B cell (primary cell): ENCODE measurements at places on chromosomes 4 and X. TPM values are rescaled to one million over a fixed set of nuclear protein-coding genes. Genes with fewer than 3 reads are reported as not detected.

- no peaks in the 10 kb centered on the region for H3K36me3 ChIP-seq
- peak overlapping the region; percentile 26 for H3K27ac ChIP-seq
- peak overlapping the region; percentile 39 for H3K4me3 ChIP-seq
- peaks cover 74% of the 10 kb centered on the region for H3K4me1 ChIP-seq
Measured at GRCh38 chrX:19874391-19875049, 12.9 kb downstream of the SH3KBP1 start.

DNA sequence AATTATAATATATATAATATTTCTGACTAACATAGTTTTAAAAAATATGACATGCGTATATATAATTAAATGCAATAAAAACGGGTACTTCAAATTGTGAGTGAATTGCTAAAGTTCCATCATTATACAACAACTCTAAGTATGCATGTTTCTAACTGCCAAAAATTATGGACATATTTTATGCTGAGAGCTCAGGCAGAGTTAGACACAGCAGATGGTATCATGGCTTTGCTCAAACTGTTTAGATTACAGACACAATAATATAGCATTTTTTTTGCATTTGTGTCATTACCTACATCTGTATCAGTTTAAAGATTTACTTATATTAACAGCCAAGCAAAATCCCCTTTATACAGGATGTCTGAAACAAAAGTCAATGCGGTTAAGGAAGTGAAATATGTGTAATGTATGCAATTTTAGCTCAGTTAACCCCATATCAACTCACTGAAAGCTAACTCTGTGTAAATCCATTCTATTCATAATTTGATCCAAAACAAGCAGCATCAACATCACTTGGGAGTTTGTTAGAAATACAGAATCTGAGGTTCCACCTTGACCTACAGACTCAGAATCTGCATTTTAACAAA is 119.1 kb upstream of the CNKSR2 start:
- no peaks in the 10 kb centered on the region for H3K36me3 ChIP-seq
- no peak overlapping the region for H3K4me3 ChIP-seq
- H3K27me3 ChIP-seq = no peaks in the 10 kb centered on the region
- DNase-seq = no peak
- H3K4me1 ChIP-seq = no peaks in the 10 kb centered on the region

GRCh38 chr4:7878323-7878722 is 61.3 kb downstream of the AFAP1 start:
- no peaks in the 10 kb centered on the region for H3K36me3 ChIP-seq
- H3K4me1 ChIP-seq = no peaks in the 10 kb centered on the region
- no peak overlapping the region for H3K4me3 ChIP-seq

- DNase-seq = peak; percentile 60
- no peak overlapping the region for H3K4me3 ChIP-seq
- H3K36me3 ChIP-seq = no peaks in the 10 kb centered on the region
Measured at GRCh38 chrX:71103110-71103983, 3.2 kb downstream of the CXorf65 start.

DNA sequence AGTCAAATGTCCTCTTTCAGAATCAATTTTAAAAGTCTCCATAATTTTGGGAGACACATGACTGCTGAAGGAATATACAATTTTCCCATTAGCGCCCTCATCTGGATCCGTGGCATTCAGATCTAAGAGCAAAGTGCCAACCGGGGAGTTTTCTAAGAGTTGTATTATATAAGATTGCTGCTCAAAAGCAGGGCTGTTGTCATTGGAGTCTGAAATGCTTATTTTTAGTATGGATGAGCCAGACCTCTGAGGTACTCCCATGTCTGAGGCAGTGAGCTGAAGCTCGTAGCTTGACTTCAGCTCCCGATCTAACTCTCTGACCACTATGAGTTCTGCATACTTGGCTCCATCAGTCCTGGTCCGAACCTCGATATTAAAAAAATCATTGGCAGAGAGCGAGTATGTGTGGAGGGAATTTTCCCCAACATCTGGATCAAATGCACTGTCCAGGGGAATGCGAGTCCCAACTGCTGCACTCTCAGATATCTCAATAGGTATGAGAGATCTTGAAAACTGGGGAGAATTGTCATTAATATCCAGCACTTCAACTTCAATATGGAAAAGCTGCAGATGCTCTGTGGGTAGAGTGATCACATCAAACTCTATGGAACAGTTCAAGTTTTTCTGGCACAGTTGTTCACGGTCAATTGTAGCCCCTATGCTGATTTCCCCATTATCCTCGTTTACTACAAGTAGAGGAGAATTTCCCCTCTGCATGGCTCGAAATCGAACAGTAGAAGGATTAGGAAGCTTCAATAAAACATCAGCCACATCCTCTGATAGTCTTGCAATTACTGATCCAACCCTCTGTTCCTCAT is 917 bp downstream of the PCDH18 start:
- H3K27me3 ChIP-seq = no peaks in the 10 kb centered on the region
- no peaks in the 10 kb centered on the region for H3K4me1 ChIP-seq
- H3K4me3 ChIP-seq = no peak overlapping the region
- H3K27ac ChIP-seq = no peak overlapping the region
- H3K36me3 ChIP-seq = no peaks in the 10 kb centered on the region

GRCh38 chrX:57596516-57596915 is 4.7 kb downstream of the ZXDB start:
- no peak overlapping the region for H3K4me3 ChIP-seq
- peaks cover 16% of the 10 kb centered on the region for H3K4me1 ChIP-seq
- no peaks in the 10 kb centered on the region for H3K36me3 ChIP-seq
- no peak overlapping the region for H3K27ac ChIP-seq
- no peaks in the 10 kb centered on the region for H3K27me3 ChIP-seq

DNA sequence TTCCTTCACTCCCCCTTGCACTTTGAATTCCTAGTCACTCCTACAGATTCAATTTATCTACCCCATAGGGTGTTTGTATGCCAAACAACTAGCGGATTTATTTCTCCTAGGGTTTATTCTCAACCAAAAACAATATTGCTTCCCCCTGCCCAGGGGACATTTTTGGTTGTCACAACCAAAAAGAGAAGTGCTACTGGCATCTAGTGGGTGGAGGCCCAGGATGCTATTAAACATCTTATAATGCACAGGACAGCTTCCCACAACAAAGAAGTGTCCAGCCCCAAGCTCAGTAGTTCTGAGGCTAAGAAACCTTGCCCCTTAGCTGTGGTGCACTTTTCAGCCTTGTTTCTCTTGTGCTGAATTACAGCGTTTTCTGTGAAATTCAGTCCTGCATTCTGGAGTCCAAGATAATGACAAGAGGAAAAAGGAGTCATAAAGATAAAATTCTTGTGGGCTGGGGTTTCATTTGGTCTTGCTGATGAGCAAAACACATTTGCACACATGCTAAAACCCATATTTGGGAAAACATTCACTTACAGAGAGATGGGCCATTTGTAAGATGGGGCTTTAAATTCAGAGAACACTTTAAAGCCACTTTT is 11.2 kb upstream of the SYTL4 start:
- no peaks in the 10 kb centered on the region for H3K4me1 ChIP-seq
- DNase-seq = no peak
- H3K4me3 ChIP-seq = no peak overlapping the region
- no peaks in the 10 kb centered on the region for H3K36me3 ChIP-seq
- H3K27ac ChIP-seq = no peak overlapping the region

DNA sequence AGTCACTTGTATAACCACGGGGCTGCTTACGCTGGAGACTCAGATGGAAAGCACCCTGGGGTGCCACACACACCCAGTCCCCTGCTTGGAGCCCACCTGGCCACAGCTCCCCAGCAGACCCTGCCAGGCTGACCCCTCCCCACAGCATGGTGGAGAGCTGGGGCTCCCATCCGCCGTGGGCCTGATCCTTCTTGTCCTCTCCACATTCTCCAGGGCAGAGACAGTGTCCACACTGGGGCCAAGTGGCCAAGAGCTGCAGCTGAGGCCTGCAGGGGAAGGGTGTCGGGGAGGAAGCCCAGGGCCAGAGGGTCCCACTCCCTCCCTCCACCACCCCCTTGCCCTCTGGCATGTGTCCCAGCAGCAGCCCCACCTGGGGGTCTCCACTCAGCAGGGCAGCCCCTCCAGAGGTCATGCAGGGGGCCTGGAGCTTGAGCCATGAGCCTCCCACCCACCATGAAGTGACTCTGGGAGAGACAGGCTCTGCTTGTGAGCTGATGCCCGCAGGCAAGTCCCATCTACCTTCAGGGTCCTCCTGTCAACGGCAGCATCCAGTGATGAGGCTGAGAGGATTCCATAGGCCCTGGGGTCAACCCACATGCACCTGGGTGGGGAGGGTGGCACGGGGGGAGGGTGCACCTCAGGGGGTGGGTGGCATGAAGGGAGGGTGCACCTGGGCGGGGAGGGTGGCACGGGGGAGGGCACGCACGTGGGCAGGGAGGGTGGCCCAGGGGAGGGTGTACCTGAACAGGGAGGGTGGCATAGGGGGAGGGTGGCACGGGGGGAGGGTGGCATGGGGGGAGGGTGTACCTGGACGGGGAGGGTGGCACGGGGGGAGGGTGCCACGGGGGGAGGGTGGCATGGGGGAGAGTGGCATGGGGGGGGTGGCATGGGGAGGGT is 56.4 kb downstream of the FAM53A start:
- no peak overlapping the region for H3K4me3 ChIP-seq
- no peaks in the 10 kb centered on the region for H3K36me3 ChIP-seq
- no peaks in the 10 kb centered on the region for H3K4me1 ChIP-seq
- H3K27me3 ChIP-seq = peaks cover 2% of the 10 kb centered on the region
- DNase-seq = no peak

- H3K4me3 ChIP-seq = no peak overlapping the region
- H3K4me1 ChIP-seq = peaks cover 15% of the 10 kb centered on the region
- DNase-seq = no peak
- no peaks in the 10 kb centered on the region for H3K27me3 ChIP-seq
- no peak overlapping the region for H3K27ac ChIP-seq
Measured at GRCh38 chr4:143424276-143424675, 87.6 kb downstream of the GAB1 start.

DNA sequence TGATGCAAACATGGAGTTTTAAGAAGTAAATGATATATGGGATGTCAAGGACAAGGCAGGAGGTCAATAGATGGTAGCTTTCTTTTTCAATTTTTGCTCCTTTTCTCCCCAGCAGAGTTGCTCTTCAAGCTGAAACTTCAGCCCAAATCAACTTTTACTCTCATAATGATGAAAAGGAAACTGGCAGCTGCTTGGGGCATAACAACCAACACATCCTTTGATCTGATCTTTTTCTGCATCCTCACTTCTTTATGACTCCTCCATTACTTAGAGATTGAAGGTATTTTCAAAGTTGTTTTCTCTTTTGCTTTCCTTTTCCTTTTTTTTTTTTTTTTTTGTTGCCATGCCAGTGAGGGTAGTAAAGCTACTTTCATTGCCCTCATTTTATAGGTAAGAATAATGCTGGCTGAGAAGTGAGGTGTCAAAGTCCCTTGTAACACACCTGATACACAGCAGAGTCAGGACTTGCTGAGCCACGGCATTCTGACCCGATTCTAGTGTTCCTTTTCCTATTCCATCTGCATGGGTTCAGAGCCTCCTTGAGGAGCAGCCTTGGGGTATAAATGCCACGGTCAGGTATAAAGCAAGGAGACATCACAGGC is 26.9 kb downstream of the SLC2A9 start:
- no peaks in the 10 kb centered on the region for H3K27me3 ChIP-seq
- DNase-seq = no peak
- H3K36me3 ChIP-seq = no peaks in the 10 kb centered on the region
- H3K4me3 ChIP-seq = no peak overlapping the region
- no peak overlapping the region for H3K27ac ChIP-seq
- H3K4me1 ChIP-seq = no peaks in the 10 kb centered on the region

Gene USP17L25
- total RNA-seq = not detected in 2 replicates

Gene FAM184B
- not detected in 2 replicates for total RNA-seq

Gene PARM1
- 6.6 and 7.8 TPM in 2 replicates for total RNA-seq
